Hindlimb muscle (tissue), 1 donor: ENCODE measurements at places on chromosomes 1 and 21. TPM values are rescaled to one million over a fixed set of nuclear protein-coding genes. Genes with fewer than 3 reads are reported as not detected.

Gene ERICH3
- polyA plus RNA-seq: 0.08 TPM

GRCh38 chr1:36094621-36095061, 5.9 kb downstream of the ADPRS start:
- no peak for DNase-seq

- no peak for DNase-seq
Observed at GRCh38 chr1:4027008-4027407, 126.9 kb upstream of the C1orf174 start.

DNA sequence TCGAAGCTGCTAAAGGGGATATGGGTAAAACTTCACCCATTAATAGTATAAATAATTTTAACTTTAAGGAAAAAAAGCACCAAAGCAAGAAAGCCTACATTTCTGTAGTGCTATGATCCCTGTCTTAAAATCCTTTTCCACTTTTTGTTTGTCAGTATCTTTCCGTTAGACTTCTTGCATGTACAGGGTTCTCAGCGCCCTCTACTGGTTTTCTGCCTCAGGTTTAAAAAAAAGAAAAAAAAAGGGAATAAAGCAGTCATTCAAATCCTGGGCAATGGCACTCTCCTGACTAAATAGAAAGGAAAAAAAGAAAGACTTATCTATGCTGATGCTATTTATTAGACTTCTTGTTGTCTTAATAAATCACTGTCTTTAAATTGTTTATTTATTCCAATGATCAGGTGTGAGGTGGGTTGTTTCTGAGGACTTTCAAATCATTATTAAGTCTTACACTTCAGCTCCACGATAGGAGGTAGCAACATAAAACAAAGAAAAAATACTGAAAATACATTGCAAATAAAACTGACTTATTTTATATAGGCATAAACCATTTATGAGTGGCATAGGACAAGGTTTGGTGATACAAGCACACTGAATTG, 475.4 kb upstream of the NR5A2 start:
- peak; percentile 73 for DNase-seq

GRCh38 chr1:28926629-28927265, 12.4 kb downstream of the EPB41 start:
- no peak for DNase-seq

GRCh38 chr1:107563441-107563840, 401.5 kb downstream of the VAV3 start:
- no peak for DNase-seq

- no peak for DNase-seq
Observed at GRCh38 chr1:41463516-41463915, 21.0 kb downstream of the EDN2 start.

Gene COA7
- polyA plus RNA-seq: 18.6 TPM
